Stimulated activated CD4-positive, alpha-beta T cell treated with anti-CD3 and anti-CD28 coated beads, Interleukin-15, amount 100 ng/mL, for 48 hours (primary cell): ENCODE measurements at places on chromosomes 6 and 20.

- no peak for DNase-seq
Observed at GRCh38 chr6:34200340-34200971, 36.2 kb upstream of the HMGA1 start.

- no peak for DNase-seq
Observed at GRCh38 chr6:54719633-54720032, 126.9 kb upstream of the FAM83B start.

GRCh38 chr6:32960563-32960962 lies 7.7 kb upstream of the HLA-DMA start:
- DNase-seq: no peak

GRCh38 chr6:161268531-161269210 lies 5.2 kb downstream of the AGPAT4 start:
- no peak for DNase-seq

- DNase-seq: no peak
Observed at GRCh38 chr20:17210983-17211382, 15.9 kb upstream of the PCSK2 start.

GRCh38 chr20:36498386-36499179 lies 42.7 kb upstream of the MYL9 start:
- DNase-seq: no peak

GRCh38 chr6:39380837-39381549 lies 58.5 kb upstream of the KCNK16 start:
- DNase-seq: no peak

- no peak for DNase-seq
Observed at GRCh38 chr6:37525460-37526357, 26.0 kb upstream of the CCDC167 start.

GRCh38 chr6:107735906-107736635 lies 88.0 kb downstream of the SCML4 start:
- no peak for DNase-seq

- no peak for DNase-seq
Observed at GRCh38 chr20:52826722-52827121, 145.4 kb upstream of the TSHZ2 start.

GRCh38 chr20:24781418-24781980 lies 167.6 kb upstream of the CST7 start:
- DNase-seq: no peak

- DNase-seq: no peak
Observed at GRCh38 chr20:944774-945410, 28.8 kb upstream of the ANGPT4 start.

DNA sequence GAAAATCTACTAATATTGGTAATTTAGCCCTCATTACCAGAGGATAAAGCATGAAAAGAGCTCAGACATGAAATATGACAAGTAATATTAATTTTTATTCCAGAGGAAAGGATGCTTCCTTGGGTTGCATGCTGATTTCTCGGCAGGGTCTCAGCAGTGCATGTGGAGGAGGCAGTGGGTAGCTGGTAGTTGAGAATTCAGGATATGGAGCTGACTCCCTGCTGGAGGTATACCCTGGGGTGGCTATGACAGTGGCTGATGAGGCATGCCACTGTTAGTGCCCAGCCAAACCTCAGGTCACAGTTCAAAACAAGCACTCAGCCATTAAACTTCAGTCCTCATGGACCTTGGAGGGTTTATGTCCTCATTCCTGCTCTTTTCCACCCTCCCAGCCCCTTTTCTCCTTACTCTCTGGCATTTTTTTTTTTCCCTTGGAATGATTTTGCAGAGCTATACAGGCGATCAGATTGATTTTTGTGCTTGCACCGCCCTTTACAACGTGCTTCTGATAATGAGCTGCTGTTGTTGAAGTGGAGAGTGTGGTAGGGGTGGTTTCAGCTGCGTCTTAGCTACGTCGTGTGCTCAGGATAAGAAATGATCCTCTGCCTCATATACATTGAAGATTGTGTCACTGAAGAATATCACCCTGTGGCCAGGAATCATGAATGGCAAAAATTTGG lies 761.9 kb upstream of the MMS22L start:
- DNase-seq: no peak

DNA sequence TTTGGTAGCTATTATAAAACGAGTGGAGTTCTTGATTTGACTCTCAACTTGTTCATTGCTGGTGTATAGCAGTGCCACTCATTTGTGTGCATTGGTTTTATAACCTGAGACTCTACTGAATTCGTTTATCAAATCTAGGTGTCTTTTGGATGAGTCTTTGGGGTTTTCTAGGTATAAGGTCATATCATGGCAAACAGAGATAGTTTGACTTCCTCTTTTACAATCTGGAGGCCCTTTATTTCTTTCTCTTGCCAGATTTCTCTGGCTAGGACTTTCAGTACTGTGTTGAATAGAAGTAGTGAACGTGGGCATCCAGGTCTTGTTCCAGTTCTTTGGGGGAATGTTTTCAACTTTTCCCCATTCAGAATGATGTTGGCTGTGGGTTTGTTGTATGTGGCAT lies 38.8 kb downstream of the SUMO4 start:
- DNase-seq: no peak

- DNase-seq: no peak
Observed at GRCh38 chr6:55812509-55812908, 62.9 kb downstream of the BMP5 start.
